ENCODE measurements at places on chromosomes 2 and 18.

DNA sequence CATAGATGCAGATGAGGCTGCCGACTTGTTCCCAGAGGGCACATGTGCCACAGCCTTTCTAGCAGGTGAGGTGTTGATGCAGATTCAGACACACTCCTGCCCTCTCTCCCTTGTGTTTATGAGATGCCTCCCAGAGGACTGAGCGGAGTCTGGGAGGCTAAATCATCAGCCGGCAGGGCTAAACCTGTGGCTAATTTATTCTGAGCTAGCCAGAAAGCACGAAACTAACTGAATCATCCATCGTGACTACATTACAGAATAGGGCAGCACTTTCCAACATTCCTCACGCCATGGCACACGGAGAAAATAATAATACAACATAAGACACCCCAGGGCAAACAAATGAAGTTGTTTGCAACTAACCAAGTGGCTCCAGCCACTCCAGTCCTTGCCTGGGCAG lies 101.7 kb upstream of the FZD7 start:
- no peak for DNase-seq

GRCh38 chr2:15041429-15041837 lies 408.9 kb downstream of the LRATD1 start:
- no peak for DNase-seq

- no peak for DNase-seq
Measured at GRCh38 chr2:1459727-1460126, 46.5 kb downstream of the TPO start.

DNA sequence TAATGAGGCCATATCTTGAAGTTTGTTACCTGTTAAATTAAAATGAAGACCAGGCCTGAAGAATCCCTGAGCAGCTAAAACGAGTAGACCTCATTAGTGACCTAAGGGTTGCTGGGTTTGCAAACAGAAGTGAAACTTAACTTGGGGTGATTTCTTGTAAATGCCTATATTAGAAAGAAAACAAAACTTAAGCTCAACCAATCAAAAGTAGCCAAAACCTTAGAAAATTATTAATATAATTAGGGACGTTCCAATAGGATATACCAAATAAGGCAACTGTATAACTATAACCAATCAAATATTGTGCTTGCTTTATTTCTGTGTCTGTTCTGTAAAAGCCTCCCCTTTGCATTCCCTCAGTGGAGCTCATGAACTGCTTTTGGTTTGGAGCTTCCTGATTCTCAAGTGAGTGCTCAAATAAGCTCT lies 137.9 kb upstream of the VRK2 start:
- DNase-seq: no peak

DNA sequence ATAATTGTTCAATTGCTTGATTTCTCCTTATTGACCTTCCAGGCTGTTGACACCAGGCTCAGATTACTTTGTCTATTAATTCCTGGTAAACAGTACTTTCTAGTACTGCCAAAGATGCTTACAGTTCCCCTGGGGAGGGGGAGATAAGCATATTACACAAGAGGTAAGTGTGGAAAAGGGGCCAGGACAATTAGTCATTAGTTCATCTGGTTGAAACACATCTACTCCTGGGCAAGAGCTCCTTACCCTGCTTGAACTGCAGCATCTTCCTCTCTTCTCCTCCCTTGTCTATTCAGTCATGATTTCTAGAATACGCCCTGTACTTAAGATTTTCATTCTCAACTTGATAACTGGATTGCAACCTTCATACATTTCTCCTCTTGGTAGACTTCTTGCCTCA lies 10.4 kb upstream of the SPATS2L start:
- no peak for DNase-seq

DNA sequence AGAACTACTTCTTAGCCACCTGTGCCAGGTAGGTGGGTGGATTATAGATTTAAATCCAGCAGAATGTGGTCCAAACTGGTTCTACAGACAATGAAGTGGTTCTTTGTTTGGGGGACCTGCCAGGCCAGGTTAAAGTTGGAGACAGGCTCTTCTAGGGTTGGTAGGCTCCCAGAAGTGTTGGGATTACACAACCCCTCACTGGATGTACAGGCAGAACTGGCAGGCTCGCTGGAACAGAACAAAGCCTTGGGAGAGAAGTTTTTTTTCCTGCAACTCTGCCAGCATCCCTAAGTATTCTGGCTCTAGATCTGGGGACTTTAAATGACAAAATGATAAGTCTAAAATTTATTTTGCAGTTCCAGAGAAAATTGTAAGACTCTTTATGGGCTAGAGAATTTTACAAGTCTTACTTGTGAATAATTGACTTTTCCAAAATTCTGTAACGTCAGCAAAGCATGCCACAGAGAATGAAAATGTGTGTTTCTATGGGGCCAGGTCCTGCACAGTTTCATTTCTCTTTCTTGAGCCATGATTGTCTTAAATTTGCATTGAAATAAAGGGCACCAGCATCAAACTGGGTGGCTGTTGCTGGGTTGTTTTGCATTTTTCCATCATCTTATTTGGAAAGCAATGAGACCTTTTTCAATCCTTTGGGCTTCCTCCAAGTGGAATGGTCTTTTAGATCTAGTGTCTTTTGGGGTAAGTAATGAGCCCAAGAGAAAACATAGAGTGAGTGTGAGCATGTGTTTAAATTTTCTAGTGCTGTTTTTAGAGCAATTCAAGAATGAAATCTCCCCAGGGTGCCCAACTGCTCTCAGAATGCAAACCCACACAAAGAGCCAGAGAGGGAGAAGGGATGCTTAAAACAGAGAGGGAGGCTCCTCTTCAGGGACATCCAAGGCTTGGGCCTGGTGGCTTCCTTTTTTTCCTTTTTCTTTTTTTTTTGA lies 32.4 kb upstream of the ATL2 start:
- no peak for DNase-seq

DNA sequence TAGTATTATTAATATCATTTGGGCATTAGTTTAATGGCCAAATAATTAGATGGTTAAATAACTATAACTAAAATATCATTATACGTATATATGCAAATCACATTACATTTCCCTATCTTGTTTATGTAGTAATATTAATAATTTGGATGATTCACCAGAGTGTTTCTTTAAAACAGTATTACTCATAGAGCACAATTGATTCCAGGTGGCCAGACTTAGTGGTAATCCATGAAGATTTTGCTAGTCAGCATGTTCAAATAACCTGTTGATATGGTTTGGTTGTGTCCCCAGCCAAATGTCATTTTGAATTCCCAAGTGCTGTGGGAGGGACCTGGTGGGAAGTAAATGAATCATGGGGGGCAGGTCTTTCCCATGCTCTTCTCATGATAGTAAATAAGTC lies 782.3 kb downstream of the LRP1B start:
- DNase-seq: no peak

DNA sequence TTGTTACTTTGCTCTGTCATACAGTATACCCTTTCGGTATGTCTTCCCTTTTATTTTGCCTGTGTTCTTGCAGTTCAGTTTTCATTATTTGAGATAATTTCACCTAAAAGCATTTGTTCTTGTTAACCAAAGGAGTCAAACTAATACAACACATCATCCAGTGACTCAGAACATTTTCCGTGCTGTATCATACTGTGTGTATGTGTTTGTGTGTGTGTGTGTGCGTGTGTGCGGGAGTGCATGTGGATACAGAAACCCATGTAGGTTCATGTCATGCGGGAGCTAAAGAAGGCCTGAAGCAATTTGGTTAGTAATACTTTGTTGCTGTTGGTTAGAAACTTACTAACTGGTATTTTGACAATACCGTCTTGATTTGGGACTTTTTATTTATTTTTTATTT lies 60.0 kb downstream of the CEP192 start:
- DNase-seq: no peak

- DNase-seq: no peak
Measured at GRCh38 chr2:21291426-21291825, 167.7 kb downstream of the TDRD15 start.

DNA sequence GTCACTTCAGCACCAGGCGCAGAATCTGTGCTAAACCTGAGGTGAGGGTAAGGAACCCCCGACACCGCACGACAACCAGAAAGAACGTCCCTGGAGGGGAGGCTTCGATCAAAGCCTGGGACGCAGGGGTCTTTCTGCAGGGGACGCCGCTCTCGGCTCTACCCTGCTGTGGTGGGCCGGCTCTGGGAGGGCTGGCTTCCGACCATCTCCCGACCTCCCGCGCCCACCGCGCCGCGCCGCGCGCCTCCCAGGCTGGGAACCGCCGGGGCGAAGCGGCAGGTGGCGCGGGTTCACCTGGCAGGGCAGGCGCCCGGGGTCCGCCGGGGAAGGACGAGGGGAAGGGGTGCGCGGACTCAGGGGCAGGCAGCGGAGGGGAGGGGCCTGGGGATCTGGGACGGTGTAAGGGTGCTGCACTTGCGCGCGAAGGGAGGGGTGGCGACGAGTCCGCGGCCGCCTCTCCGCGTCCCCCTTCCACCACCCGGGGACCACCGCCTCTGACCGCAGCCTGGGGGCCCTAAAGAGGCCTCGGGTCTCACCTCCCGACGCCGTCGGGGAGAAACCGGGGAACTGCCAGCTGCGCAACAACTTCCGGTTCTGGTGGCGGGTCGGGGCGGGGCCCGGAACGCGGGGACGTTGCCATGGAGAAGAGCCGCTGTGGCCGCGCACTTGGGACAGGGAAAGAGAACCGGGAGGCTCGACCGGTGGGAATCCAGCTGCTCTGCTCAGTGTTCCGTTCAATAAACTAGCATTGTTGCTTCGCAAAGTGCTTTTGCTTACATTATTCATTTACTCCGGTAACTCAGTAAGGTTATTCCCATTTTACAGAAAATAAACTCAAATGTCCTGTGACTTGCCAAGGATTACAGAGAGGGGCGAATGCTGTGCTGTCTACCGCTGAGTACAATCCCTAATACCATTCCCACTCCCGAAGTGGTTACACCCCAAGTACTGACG lies at the start of gene ZNF396:
TSS of gene ZNF396 (minus strand) at position 596 of the 954 bp plus-strand sequence. CDS start 3,045 bp downstream, outside the sequence.
- DNase-seq: peak; percentile 91

- no peak for DNase-seq
Measured at GRCh38 chr2:228548230-228548629, 366.7 kb upstream of the SPHKAP start.

DNA sequence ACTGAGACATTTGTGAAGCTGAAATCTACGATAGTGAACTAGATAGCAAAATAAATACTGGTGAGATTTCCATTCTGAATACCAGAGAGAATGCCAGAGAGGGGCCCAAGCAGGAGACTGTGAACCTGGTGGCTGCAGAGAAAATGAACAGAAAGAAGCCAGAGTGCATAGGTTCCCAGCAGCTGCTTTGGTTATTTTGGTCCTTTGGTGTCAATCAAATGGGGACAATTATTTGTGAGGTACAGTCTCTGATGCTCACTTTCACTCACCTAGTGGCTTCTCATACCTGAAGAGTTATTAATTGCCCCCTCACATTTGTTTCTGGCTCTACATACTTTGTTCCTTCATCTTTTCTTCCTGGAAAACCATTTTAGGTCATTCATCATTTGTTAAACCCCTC lies 812.1 kb downstream of the CPS1 start:
- no peak for DNase-seq

- DNase-seq: no peak
Measured at GRCh38 chr2:99942561-99943347, 199.6 kb downstream of the AFF3 start.

DNA sequence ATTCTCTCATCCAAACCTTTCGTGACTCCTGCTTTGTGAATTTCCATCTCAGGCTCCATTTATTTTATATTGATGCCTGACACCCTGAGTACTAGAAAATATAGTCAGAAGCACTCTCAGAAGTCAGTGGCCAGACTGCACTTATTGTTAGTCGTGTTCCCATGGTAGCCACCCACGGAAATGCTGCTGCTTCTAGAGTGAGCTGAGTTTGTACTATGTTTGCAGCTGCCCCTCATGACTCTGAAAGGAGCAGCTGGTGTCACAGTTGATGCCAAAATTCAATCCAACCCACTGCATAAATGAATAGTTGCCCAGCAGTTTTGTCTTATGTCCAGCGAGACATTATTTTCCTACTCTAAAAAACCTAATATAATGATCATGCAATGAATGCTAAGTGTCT lies 265.2 kb upstream of the SPHKAP start:
- no peak for DNase-seq

DNA sequence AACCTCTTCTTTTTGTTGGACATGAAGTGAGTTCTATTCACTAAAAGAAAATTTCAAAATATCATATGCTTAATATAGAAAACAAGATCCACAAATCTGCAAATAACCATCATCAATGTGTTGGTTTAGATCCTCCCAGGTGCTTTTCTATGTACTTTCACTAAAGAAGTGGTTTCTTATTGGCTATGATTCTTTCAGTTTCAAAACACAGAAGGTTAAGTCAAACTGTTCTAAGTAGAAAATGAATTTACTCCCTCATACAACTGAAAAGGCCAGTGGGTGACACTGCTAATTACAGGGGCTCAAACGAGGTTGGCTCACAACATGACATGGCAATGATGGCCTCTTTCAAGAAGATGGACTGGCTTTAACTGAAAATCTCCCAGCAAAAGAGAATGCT lies 111.7 kb downstream of the GALR1 start:
- no peak for DNase-seq

- no peak for DNase-seq
Measured at GRCh38 chr18:59301929-59302328, 16.5 kb downstream of the CPLX4 start.

- no peak for DNase-seq
Measured at GRCh38 chr2:164770421-164770916, 71.2 kb downstream of the COBLL1 start.

- DNase-seq: no peak
Measured at GRCh38 chr18:62556397-62556796, 33.6 kb downstream of the ZCCHC2 start.

DNA sequence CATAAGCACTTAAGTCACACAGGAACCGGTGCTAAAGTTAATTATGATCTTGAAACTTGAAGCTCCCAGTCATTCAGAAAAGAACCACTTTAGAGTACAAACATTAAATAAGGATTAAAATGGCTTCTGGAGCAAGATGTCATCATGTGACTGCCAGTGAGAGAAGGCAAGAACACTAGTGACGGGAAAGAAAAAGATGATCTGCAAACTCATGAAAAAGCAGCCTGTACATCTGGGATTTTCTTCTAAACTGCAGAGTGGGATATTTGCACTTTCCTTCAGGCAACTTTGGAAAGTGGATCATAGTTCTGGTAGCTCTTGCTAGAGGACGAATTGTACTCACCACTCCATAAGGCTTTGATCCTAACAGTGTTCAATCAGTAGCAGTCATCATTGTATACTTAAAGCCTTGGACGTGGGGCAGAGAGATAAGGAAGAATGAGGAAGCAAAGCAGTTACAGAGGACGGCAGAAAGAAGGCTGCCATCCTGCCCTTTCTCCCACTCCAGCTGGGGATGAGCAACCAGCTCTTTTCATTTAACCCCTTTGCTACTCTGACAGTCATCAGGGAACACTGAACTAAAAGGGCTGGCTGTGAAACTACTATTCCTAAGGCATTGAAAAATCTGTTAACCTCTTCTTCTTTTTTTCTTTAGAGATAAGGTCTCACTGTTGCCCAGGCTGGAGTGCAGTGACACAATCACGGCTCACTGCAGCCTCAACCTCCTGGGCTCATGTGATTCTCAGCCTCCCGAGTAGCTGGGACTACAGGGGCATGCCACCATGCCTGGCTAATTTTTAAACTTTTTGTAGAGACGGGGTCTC lies 18.1 kb downstream of the ABHD3 start:
- no peak for DNase-seq

DNA sequence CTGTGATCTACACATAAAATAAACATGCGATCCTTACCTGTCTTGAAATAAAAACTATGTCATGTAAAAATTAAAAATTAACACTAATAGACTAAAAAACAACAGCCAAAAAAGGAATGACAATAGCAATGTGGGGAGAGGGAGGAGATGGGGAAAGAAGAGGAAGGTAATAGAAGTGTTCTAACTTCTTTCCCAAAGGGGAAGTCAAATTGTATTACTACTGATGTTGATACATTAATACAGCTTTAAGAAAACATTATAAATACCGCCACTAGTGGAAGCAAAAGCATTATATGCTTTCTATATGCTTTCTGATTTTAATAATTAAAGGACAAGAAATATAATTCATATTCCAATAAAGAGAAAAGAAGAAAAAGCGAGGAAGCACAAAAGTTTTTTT lies 22.2 kb downstream of the ZNF516 start:
- no peak for DNase-seq
